ENCODE measurements at places on chromosomes 1 and 21. TPM values are rescaled to one million over a fixed set of nuclear protein-coding genes. Genes with fewer than 3 reads are reported as not detected.

CHRM3 gene
- total RNA-seq = not detected

EPHB2 gene
- total RNA-seq = 5.2 TPM

NLRP3 gene
- 0.62 TPM for total RNA-seq

OR2AJ1 gene
- not detected for total RNA-seq

DNM3 gene
- total RNA-seq = 2.1 TPM

HAO2 gene
- not detected for total RNA-seq

OR2T29 gene
- not detected for total RNA-seq

AGPAT3 gene
- total RNA-seq = 77.8 TPM

WARS2 gene
- 17.3 TPM for total RNA-seq

CCDC190 gene
- total RNA-seq = 0.11 TPM

CFHR3 gene
- total RNA-seq = not detected

THEMIS2 gene
- total RNA-seq = 7.3 TPM

SLC44A5 gene
- 0.25 TPM for total RNA-seq

S100A14 gene
- total RNA-seq = not detected

FALEC gene
- 0.25 TPM for total RNA-seq

PKP1 gene
- total RNA-seq = 0.55 TPM

SLAMF7 gene
- not detected for total RNA-seq

TNFSF18 gene
- 0.22 TPM for total RNA-seq

SUSD4 gene
- 0.44 TPM for total RNA-seq

AGO3 gene
- total RNA-seq = 20.2 TPM

PLOD1 gene
- 552 TPM for total RNA-seq

C1QTNF12 gene
- total RNA-seq = 2.0 TPM

DYNLT4 gene
- not detected for total RNA-seq

ANGPTL3 gene
- not detected for total RNA-seq

SPRR2A gene
- not detected for total RNA-seq

OR2M3 gene
- not detected for total RNA-seq

FOXD3 gene
- total RNA-seq = not detected

GPR37L1 gene
- total RNA-seq = not detected

KRTAP11-1 gene
- total RNA-seq = not detected

SLC25A34 gene
- 0.62 TPM for total RNA-seq

NR1I3 gene
- not detected for total RNA-seq

PADI3 gene
- total RNA-seq = not detected

LYPD8 gene
- total RNA-seq = not detected

TMPRSS3 gene
- not detected for total RNA-seq

ID3 gene
- total RNA-seq = 34.2 TPM

FCN3 gene
- total RNA-seq = not detected

GJA4 gene
- total RNA-seq = not detected

LCE2D gene
- not detected for total RNA-seq

CFHR2 gene
- total RNA-seq = not detected

DMBX1 gene
- not detected for total RNA-seq

All from uterine smooth muscle cell (primary cell).